ENCODE measurements at places on chromosomes 5 and 9.

DNA sequence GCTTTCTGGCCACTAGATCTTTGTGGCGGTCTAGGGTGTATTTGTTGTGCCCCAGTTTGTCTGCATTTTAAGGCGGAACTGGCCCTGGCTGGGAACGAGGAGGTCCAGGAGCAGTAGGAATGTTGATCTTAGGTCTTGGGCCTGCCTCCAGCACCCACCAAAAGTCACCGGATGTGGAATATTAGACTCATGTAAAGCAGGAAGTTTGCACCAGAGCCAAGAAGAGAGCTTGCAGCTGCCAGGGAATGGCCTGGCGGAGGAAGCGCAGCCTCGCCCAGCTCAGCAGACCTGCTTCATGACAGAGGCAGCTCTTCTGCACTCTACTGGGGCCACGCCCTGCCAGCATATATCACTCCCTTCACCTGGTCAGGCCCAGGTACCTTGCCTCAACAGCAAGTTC is 3.3 kb downstream of the GPX3 start:
- no peak for DNase-seq

GRCh38 chr5:120354126-120354525 is 110.0 kb upstream of the PRR16 start:
- no peak for DNase-seq

- DNase-seq: no peak
Observed at GRCh38 chr5:168370831-168371230, 79.4 kb downstream of the WWC1 start.

- no peak for DNase-seq
Observed at GRCh38 chr9:105168870-105169319, 75.6 kb upstream of the SLC44A1 start.

DNA sequence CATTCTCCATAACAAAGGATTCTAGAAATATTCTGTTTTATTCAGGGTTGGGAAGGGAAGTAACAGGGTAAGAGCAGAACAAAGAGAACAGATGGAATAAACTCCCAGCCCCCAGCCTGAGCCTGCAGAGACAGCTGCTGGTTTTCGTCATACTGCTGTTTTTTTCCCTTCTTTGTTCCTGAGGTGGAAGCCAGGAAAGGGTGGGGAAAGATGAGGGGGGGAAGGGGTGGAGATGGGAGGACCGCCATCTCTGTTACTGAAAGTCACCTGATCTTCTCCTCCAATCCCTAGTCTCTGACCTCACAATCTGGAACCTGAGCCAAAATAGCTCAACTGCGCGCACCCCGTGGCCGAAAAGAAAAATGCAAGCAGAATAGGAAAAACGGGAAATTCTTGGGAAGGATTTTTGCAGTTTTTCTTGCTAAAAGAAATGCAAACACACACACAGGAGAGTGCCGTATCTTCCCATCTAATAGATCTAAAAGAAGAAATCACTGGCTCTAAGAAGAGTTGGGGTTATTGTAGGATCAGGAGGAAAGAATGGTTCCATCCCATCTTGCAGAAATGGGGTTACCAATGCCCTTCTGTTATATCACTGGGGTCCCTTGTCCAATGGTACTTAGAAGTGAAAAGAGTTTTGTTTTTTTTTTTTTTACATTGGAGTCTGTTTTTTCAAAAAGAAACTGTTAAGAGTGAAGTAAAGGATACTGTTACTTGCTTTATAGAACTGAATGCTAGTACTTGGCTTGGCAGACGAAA is 57.9 kb downstream of the DIAPH1 start:
- no peak for DNase-seq

DNA sequence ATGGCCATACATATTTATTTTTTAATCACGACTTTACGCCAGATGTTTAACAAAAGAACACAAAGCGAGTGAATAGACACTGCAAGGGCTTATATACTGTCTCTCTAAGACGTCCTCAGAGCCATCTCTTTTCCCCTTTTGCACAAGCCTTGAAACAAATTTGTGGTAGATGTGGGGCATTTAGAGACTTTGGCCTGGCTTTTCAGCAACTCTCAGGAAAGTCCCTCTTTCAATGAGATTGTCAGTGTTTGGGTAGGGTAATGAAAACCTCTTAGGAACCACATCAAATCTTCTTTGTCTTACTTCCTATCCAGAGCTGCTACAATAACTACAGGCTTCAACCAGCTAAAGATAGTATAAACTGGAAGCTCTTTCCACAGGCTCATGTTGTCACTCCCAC is 380.0 kb downstream of the ANXA1 start:
- no peak for DNase-seq

DNA sequence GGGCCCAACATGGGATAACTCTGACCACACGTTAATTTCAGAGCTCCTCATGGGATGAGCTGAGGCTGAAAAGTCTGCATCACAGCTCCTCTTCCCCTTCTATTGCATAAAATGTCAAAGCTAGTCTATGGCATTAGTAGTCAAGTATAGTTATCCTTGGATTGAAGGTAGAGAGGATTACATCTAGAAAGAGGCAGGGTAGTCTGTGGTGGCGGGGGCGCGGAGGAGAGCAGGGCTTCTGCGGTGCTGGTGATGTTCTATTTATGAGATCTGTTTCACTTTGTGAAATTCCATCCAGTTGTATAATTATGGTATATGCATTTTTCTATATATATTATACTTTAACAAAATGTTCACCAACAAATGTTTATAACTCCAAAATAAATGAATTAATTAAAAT is 329.5 kb upstream of the GRAMD2B start:
- no peak for DNase-seq

- no peak for DNase-seq
Observed at GRCh38 chr5:139684881-139685749, 37.0 kb downstream of the CXXC5 start.

DNA sequence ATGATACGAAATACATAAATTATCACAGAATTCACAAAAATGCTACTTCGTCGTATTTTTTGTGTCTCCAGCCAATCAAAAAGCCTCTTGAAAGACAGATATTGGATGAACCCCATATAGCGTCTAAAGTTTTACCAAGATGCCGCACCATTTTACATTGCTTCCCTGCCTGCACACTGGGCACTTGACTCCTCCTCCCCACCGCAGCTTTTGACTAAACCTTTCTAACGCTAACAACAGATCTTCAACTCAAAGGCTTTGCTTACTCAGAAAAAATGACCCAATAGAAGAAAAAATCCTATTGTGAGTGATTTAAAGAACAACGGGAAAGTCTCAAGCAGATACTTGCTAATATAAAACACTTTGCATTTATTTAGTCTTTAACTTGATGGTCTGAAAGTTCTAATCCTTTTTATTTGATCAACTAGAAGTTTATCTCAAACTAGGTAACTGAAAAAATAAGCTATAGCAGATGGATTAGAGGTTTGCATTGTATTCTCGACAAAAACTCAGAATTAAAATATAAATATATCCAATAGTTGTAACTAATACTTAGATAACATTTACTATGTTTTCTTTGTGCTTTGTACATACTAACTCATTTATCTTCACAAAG is 609.1 kb upstream of the DMAC1 start:
- DNase-seq: no peak

- no peak for DNase-seq
Observed at GRCh38 chr9:37508834-37509206, 23.1 kb downstream of the POLR1E start.

GRCh38 chr5:115758356-115758755 is 58.1 kb downstream of the CDO1 start:
- DNase-seq: no peak

All from GM18507 (cell line).